ENCODE measurements at places on chromosomes 4 and X.
A peak's percentile ranks its signal among the peaks of the same experiment; 100 is the strongest.

DNA sequence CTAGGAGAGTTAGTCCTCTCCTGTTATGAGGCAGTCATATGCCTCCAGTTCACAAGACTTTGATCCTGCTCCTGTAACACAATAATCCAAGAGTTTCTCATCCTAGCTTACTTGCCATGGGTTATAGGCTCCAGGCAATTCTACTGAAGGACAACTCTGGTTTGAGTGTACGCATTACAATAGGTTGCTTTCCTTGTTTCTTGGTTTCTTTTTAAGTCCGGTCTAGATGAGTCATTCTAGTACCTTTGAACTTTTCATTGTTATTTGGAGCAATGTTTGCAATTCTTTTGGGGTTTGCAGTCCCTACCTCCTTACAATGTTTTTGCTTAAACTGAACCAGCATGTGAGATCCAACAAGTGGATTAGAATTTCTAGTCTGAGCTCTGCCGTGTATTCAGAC is 109.1 kb downstream of the ANAPC4 start:
- no peak for DNase-seq

GRCh38 chrX:8010105-8010504 is 82.9 kb upstream of the PNPLA4 start:
- DNase-seq, result no peak

DNA sequence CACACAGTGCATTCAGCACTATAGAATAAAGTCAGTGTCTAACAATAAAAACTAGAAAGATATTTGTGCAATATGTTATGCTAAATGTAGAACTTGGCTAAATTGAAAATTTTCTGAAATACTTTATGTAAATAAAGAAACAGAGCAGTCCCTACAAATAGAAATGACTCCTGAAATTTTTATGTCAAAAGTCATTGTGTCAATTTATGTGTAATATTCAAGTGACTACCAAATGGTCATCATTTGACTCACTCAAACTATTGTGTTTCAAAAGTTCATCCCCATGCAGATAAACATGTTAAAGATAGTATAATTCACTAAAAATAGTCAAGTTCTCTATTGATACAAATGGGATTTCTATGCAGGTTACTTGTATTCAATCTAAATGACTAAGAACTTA is 17.9 kb downstream of the LRBA start:
- no peak for DNase-seq

- no peak for DNase-seq
These were observed 80.8 kb downstream of the LARP1B start for GRCh38 chr4:128141866-128142265.

GRCh38 chr4:90444904-90445303 is 317.7 kb downstream of the CCSER1 start:
- no peak for DNase-seq

- DNase-seq, result peak; percentile 29
These were observed 30.0 kb downstream of the RCHY1 start for GRCh38 chr4:75484190-75484589.

DNA sequence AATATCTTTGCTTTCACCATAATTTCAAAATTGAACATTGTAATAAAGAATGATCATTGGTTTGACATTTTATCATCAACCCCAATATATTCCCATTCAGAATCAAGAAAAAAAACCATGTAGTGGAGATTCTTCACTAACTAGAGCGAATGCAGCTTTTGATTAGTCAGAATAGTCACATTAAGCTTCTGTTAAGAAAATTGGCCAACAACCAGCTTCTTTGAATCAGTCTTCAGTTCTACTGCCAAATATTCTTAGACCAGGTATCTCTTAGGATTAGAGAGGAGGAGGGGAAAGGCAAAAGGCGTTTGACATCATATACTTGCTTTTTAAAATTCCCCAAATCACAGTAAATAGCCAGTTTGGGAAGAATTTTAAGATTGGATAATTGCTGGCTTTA is 22.2 kb upstream of the TBC1D8B start:
- DNase-seq, result no peak

DNA sequence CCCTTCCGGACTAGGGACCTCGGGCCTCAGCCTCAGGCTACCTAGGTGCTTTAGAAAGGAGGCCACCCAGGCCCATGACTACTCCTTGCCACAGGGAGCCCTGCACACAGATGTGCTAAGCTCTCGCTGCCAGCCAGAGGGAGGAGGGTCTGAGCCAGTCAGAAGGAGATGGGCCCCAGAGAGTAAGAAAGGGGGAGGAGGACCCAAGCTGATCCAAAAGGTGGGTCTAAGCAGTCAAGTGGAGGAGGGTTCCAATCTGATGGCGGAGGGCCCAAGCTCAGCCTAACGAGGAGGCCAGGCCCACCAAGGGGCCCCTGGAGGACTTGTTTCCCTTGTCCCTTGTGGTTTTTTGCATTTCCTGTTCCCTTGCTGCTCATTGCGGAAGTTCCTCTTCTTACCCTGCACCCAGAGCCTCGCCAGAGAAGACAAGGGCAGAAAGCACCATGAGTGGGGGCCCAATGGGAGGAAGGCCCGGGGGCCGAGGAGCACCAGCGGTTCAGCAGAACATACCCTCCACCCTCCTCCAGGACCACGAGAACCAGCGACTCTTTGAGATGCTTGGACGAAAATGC is at the start of gene WAS:
Gene WAS, plus strand, starts transcription at position 389 of the 572 bp plus-strand sequence. Its CDS starts 55 bp downstream, at position 444.
- peak; percentile 45 for DNase-seq

DNA sequence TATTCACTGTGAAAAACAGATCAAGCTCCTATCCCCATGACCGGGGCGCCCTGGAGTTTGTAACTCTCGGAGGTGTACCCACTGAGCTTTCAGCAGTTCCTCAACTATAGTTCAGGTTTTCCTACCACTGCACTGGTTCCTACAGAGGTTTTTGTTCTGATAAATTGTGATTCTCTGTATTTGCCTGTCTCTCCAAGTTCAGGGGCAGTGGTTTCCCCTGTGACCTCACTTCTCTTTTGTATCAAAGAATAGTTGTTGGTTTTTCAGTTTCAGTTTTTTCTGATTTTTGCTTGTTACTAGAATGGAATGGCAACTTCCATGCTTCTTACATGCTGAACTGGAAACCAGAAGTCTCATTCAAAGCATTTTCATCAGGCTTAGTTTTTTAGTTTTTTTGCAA is 56.8 kb upstream of the PLS3 start:
- DNase-seq, result no peak

DNA sequence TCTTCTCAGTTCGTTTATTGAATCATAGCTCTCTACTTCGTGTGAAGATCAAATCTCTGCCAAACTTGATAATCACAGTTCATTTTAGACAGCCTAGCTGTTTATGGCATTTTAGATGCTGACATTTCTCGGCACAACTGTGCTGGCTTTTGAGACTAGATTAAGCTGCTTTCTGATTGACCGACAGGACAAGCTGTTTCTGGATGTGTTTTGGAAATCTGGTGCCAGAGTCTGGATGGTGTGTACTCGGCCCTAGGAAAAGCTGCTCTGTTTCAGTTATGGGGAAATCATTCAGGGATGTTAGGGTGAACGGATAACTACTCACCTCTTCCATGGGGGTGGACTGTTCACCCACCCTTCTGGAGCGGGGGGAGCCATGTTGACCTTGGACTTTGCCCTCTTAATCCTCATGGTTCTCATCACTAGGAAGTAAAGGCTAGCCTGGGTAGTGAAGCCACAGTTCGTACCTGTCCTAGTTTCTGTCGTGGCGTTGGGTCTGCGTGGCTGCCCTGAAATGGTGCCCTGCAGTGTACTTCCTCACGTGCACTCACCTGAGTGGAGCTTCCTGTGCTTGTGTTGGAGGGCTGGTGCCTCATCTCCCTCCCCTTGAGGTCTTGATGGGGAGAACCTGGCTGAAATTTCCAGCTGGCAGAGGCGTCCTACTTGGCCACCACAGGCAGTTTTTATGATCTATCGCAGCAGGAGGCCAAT is 13.7 kb upstream of the WDR1 start:
- DNase-seq, result peak; percentile 67

DNA sequence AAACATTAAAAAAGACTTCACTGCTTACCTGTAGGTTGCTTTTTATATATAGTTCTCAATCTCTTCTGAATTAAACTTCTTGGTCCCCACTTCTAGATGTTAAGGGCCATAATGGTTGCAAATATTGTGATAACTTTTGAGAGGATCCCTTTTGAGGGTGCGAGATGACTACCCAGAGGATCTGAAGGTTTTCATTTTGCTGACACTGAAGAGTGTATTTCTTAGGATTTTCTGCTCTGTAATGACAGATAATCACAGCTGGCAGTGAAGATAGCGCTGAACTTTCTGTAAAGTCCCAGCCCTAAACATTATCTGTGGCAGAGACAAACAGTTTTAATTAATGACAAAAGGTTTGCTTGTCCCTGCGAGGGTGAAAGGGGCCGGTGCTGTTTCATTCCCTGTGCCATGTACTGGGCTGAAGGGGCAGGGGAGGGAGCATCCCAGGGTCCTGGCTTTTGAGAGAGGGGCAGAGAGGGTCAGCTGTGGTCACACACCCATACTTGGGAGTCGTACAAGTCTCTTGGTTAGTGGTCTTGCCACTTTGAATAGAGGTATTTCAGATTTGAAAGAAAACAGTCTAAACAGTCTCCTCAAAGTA is 22.2 kb downstream of the CLCN4 start:
- no peak for DNase-seq

DNA sequence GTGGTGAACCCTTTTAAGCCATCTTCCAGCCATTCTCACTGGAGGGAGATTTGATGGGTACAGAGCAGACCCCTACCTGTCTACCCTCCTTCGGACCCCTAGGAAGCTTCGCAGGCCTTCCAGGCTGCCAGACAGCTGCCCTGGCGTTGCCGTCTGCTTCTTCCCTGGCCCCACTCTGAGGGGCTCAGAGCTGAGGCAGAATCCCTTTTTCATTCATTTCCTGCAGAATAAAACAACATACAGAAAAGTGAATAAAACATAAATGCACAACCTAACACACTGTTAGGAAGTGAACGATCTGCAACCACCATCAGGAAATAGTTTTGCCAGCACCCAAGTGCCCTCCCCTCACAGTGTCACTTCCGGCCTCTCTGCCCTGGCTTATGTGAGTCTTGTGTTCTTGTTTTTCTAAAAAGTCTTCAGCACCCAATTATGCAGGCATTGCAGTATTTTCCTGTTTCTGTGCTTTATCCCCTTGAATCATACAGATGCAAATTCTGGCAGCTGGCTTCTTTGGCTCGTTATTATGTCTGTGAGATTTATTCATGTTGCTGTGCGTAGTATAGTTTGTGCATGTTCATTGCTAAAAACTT is 5.6 kb upstream of the ADD1 start:
- DNase-seq, result peak; percentile 89

GRCh38 chrX:123876177-123876576 is 16.3 kb downstream of the XIAP start:
- DNase-seq, result no peak

GRCh38 chrX:109600237-109600651 is 24.7 kb downstream of the KCNE5 start:
- peak; percentile 72 for DNase-seq

- no peak for DNase-seq
These were observed 24.2 kb downstream of the FGFBP1 start for GRCh38 chr4:15914291-15914690.

DNA sequence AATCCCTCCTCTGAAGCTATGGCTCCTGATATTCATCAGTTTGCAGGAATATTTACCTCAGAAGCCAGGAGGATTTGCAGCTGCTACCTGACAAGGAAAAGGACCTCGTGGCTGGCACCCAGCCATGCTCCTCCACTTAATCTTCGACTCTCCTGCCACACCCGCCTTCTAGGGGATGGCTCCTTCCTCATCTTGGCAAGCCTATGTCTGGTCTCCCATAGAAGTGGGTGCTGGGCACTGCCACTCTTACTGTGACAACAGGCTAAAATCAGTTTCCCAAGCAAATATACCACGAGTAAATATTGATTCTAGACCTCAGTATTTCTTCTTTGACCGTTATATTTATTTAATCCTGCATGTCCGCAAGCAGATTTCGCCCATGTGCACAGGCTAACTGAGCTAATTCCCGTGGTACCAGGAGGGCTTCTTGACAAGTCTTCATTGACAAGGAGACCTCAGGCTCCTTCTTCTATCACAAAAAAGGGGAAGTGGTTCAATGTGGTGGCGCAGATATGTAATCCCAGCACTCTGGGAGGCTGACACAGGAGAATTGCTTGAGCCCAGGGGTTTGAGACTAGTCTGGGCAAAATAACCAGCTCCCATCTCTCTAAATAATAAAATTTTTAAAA is 52.6 kb upstream of the DCTD start:
- no peak for DNase-seq

DNA sequence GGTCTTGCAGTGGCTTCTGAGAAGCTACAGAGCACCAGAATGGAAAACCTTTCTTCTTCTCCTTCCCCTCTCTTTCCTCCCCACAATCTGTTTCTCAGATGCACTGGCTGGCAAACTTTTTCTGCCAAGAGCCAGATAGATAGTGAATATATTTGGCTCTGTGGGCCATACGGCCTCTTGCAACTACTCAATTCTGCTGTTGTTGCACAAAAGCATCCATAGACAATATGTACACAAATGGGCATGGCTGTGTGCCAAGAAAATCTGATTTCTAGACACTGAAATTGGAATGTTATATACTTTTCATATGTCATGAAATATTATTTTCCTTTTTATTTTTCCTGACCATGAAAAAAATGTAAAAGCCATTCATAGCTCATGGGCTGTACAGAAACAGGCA is 3.1 kb downstream of the PHEX start:
- DNase-seq, result no peak

Measured in muscle of leg (tissue), 16 donors.